ENCODE measurements at places on chromosomes 5 and 9. TPM values are rescaled to one million over a fixed set of nuclear protein-coding genes. Genes with fewer than 3 reads are reported as not detected.
A peak's percentile ranks its signal among the peaks of the same experiment; 100 is the strongest.

The FAM221B gene
- not detected for total RNA-seq

The BHMT2 gene
- not detected for total RNA-seq

The TRPM3 gene
- 0.60 TPM for total RNA-seq

The ZNF618 gene
- total RNA-seq, result 15.2 TPM

The TNFSF8 gene
- not detected for total RNA-seq

The FCN2 gene
- total RNA-seq, result not detected

The PDCD1LG2 gene
- total RNA-seq, result not detected

The TAF1L gene
- not detected for total RNA-seq

The CA9 gene
- 2.4 TPM for total RNA-seq

The IFNA2 gene
- total RNA-seq, result not detected

The SPINK4 gene
- total RNA-seq, result 7.8 TPM

The TRIM14 gene
- 1.5 TPM for total RNA-seq

- no peak for DNase-seq
Measured at GRCh38 chr5:178398901-178399700, 166.5 kb upstream of the PHYKPL start.

DNA sequence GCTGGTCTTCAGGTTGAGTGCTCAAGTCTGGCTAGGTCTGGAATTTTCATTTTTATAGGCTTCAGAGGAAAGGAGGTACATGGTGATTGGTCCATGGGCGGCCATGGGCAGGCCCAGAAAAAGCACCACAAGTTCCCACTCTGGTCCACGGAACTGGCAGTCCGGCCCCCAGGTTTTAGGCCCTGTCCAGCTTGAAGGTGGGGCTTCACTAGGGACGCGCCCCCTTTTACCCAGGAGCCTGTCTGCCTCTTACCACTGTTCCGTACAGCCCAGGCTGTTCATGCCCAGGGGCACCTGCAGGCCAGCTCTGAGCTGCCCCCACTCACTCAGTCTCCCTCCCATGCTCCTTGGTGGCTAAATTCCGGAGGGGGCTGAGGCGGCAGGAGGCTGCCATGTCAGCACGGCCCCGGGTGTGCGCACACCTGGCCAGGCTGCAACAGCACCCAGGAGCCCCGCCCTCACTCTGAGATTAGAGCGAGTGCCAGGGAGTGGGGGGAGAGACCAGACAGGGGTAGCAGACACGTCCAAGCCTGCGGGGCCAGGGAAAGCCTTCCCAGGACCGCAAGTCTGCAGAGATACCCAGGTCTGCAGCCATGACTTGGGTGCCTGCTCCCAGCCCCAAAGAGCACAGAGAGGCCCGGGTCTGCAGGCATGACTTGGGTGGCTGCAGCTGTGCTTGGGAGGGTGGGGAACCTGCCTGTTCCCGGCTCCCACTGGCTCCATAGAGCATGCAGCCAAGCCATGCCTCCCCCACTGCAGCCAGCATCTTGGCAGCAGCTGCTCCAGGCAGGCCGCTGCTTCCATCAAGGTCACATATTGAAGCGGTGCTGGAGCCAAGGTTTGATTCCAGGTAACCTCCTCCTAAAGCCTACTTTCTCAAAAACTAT is 390.2 kb upstream of the SGCD start:
- DNase-seq, result no peak

GRCh38 chr5:152514827-152515397 is 109.8 kb upstream of the NMUR2 start:
- DNase-seq, result peak; percentile 24

GRCh38 chr5:72540759-72541438 is 33.7 kb upstream of the ZNF366 start:
- DNase-seq, result no peak

DNA sequence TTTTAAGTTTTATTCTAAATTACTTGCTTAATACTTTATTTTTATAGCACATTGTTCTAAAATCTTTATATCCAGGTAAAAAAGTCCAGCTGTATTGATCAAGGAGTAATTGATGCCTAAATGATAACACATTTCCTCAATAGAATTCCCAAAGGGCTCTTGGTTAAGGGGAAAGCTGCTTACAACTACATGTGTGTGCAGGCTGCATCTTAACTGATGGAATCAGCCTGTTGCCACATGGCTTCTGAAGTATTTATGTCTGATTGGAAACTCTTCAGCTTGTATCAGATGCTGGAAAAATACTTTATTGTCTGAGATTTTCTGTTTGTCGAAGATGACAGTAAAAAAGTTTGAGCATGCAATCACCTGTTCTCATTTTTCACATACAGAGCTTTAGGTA is 182.6 kb downstream of the FBXL7 start:
- DNase-seq, result no peak

- DNase-seq, result no peak
Measured at GRCh38 chr9:86953181-86953580, 5.9 kb upstream of the GAS1 start.

DNA sequence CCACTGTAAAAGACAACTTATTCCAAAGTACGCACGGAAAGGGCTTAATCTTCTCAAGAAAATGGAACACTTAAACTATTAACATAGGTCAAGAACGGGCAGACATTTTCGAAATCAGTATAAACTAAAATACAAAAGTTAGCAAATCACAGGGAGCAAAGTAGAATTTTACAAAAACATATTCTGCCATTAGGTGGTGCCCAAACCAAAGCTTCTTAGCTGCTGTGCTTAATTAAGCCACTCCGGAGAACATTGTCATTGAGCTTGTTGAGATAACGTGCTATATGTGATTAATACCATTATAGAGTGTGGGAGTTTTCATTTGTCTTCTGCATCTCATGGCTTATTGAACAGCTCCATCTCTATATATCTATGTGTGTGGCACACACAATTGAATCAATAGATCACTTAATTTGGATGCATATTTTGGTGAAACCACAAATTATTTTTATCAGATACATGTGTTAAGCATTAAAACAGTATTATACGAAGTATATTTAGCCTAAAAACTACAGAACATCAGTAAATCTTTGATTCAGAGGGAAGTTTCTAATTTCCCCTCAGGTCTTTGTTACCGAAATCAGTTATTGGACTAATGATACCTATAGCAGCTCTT is 23.4 kb downstream of the UBLCP1 start:
- peak; percentile 57 for DNase-seq

DNA sequence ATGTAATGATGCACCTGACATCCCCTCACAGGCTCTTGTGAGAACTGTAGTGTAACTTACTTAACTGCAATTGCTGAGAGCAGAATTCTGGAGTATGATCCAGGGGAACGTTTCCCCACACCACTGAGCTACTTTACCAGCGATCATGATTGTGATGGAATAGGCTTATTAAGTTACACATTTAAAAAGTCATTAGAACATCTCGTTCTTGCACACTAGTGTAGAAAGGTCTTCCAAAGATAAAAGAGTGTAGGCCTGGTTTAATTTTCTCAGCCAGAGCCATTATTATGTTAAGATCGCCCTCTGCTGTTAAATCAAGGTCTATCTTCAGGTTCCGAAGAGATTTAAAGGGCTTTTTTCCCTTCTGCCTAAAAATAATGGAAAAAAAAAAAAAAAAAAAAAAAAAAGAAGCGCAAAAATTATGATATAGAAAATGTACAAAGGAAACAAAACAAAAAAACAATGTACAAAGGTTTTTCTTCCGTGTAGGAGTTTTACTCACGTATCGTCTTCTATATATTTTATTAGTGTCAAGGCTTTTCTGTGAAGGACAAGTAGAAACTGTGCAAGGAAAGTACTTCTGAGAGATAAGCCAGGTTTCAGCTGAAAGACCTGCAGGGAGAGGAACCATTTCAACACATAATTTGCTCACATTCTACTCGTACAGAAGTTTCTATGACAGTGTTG is 18.6 kb upstream of the MOB3B start:
- DNase-seq, result peak; percentile 63

DNA sequence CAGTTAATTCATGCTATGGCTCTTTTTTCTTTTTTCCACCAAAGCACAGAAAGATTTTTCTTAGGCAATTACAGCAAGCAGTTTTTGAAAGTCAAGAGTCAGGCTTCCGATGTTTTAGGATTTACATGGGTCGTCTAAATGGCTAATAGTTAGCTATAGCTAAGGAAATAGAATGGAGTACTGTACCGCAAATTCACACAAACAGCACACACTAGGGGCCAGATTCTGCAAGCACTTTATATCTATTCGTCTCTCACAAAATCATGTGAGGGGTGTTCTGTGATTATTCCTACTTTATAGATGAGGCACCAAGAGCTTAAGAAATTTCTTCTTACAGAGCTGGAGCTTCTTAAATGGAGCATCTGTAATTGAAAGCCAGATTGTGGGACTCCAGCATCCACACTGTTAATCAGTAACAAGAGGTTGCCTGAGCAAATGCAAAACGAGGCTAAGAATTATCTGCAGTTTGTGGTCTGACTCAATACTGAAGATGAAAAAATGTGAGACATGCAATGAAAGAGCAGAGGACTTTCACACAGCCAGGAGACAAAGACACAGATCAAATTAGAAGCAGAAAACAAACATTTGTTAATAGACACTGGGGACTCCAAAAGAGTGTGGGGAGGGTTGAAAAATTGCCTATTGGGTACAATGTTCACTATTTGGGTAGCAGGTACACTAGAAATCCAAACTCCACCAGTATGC is 62.7 kb upstream of the CTXN3 start:
- DNase-seq, result no peak

- no peak for DNase-seq
Measured at GRCh38 chr5:127435821-127436220, 81.6 kb upstream of the PRRC1 start.

GRCh38 chr9:17739736-17740135 is 160.9 kb downstream of the SH3GL2 start:
- DNase-seq, result no peak

GRCh38 chr5:54885636-54886035 is 99.8 kb downstream of the ESM1 start:
- no peak for DNase-seq

GRCh38 chr5:35416217-35416988 is 186.1 kb upstream of the PRLR start:
- DNase-seq, result no peak

DNA sequence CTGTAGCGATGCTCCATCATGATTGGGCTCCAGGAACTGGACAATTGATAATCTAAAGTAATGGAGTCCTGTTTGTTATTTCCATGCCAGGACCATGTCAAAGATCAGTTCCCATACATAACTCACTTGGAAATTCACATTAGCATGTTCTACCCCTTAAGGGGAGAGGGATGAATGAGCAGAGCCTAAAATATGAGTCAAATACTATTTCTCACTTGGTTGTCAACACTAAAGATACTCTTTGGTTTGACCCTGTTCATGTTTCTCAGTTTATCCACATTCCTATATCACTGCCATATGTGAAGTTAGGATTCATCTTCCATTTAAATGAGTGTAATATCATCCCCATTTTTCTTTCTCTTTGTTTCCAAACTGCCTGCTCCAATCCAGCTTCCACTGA is 321.6 kb upstream of the PAPPA start:
- no peak for DNase-seq

GRCh38 chr5:68468322-68468721 is 252.8 kb downstream of the PIK3R1 start:
- DNase-seq, result no peak

- no peak for DNase-seq
Measured at GRCh38 chr5:109160468-109160867, 249.3 kb downstream of the PJA2 start.

GRCh38 chr5:135369952-135370351 is 29.1 kb downstream of the MACROH2A1 start:
- DNase-seq, result no peak

GRCh38 chr9:90024823-90025222 is 420.0 kb downstream of the GADD45G start:
- DNase-seq, result no peak

Measured in cardiac muscle cell (in vitro differentiated cells and primary cell).